ENCODE measurements at places on chromosomes 16 and 17.

DNA sequence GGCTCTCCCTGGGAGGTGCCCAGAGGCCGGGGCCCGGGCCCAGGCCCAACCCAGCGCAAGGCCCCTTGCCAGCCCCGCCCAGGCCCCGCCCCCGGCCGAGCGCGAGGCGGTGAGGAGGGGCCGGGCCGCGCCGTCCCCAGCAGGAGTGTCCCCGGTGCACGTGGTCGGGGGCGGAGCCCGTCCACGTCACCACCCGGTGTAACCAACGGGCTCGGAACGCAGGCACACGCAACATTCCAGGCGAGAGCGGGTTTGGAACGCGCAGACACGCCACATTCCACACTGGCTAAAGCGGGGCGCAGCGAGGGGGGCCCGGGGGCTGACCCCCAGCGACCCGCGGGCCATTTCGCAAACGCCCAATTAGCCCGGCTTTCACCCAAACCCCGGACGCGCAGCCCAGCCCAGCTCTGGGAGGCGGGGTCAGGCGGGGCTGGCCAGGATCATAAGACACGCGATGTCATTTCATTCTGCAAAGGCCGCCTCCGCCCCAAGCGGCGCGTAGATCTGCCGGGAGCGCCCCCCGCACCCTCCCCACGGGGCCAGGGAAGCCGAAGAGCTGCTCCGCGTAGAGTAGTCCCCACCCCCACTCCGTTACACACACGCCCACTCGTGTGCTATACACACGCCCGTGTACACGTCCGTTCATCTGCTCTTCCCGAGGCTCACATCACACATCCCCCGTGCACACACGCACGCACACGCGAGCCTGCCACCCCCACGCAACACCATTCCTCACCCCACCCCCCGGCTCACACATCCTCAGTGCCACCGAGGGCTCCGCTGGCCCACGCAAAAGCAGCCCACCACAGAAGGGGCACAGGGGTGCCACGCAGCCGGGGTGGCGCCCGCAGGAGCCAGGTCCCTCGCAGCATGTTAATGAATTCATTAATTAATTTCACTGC lies 1.0 kb downstream of the MNT start:
- DNase-seq: peak; percentile 90

DNA sequence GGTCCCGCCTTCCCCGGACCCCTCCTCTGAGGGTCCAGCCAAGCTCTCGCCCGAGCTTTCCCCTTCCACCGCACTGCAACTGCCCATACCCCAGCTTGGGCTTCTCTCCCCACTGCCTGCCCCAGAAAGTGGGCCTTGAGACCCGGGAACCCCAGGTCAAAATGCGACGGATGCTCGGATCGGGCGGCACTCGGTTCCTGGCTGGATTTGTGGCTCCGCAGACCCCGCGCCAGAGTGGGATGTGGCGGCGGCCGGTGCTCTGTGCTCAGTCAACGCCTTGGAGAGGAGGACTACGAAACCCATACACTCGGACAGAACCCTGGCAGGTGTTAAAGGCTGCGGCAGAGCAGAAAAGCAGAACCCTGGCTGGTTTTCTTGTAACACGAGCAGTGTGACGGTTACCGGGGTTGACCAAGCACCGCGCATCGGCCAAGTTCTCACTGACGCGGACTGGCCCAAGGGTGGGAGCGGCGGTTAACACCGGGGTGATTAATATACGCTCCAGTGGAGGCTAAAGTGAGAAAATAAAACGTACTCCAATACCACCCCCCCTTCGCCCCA lies 885 bp upstream of the SLFN13 start:
- no peak for DNase-seq

DNA sequence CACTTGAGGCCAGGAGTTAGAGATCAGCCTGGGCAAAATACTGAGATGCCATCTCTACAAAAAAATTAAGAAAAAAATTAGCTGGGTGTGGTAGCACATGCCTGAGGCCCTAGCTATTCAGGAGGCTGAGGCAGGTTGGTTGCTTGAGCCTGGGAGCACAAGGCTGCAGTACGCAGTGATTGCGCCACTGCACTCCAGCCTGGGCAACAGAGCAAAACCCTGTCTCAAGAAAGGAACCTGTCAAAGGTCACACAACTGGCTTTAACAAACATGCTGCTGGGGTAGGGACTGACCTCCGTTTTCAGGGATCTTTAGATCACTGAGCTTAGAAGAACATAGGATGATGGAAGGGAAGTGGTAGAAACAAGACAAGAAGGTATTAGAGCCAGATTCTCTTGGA lies 95.0 kb downstream of the IRX3 start:
- no peak for DNase-seq

GRCh38 chr17:16917671-16918394 lies 54.1 kb downstream of the TNFRSF13B start:
- DNase-seq: no peak

DNA sequence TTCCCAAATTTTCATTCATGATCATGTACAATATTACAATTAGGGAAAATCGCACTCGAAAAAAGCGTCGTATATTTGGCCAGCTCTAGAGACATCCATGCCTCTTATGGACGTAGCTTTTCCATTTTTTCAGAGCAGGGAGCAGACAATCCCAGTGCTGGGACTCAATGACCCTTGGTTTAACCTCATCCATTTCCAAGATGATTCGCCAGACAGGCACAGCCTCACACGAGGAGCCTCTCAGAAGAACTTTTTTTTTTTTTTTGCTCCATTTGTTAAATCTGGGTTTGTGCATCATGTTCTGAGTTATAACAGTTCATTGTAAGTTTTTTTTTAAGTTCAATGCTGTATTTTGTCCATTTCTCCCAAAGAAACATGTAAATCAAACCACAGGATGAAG lies 92.1 kb downstream of the ZDHHC7 start:
- DNase-seq: no peak

- no peak for DNase-seq
These were observed 12.3 kb downstream of the HSD11B2 start for GRCh38 chr16:67443265-67443664.

DNA sequence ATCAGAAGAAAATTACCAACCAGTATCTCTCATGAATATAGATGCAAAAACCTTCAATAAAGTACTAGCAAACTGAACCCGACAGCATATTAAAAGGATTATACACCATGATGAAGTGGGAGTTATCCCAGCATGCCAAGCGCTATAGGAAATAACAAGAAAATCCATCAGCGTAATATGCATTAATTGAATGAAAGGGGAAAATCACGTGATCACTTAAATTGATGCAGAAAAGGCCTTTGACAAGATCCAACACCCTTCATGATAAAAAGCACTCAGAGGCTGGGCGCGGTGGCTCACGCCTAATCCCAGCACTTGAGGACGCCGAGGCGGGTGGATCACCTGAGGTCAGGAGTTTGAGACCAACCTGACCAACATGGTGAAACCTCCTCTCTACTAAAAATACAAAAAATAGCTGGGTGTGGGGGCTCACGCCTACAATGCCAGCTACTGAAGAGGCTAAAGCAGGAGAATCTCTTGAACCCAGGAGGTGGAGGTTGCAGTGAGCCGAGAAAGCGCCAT lies 4.8 kb downstream of the CTRB2 start:
- no peak for DNase-seq

DNA sequence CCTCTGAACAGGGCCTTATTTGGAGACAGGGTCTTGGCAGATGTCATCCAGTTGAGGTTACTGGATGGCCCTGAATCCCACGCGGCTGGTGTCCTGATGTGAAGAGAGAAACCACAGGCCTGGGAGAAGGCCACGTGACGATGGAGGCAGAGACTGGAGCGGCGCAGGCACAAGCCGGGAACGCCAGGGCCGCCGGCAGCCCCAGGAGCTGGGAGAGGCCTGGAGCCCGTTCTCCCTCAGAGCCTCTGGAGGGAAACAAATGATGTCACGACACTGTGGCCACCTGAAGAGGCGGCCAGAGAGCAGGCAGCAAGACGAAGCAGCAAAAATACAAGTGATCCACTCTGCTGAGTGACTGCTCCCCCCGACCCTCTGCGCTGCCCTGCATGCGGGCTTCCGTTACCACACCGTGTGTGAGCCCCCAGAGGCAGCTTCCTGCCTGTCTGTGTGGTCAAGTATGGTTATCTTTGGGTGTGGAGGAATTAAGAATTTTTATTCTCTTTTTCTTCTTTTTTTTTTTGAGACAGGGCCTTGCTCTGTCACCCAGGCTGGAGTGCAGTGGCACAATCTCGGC lies 11.6 kb downstream of the CD7 start:
- no peak for DNase-seq

DNA sequence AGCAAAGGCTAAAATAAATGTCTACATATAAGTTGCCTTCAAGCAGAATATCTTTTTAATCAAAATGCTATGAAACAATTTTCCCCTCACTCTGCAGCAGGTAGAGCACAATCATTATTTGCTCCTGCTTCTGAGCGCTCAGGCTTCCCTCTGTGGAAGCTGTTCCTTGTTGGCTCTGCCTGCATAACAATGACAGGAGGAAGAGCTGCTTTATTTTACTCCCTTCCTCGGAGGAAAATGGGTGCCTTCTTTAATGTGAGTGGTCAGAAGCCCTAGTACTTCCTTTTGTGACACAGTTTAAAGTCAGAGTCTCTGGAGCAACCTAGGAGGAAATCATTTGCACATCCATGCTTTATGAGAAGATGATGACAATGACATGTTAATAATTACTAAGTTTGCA lies 492.1 kb downstream of the CDH8 start:
- DNase-seq: no peak

- DNase-seq: no peak
These were observed 1.5 kb upstream of the FAAP100 start for GRCh38 chr17:81553616-81554181.

- no peak for DNase-seq
These were observed 45.0 kb downstream of the SRCIN1 start for GRCh38 chr17:38560503-38561318.

DNA sequence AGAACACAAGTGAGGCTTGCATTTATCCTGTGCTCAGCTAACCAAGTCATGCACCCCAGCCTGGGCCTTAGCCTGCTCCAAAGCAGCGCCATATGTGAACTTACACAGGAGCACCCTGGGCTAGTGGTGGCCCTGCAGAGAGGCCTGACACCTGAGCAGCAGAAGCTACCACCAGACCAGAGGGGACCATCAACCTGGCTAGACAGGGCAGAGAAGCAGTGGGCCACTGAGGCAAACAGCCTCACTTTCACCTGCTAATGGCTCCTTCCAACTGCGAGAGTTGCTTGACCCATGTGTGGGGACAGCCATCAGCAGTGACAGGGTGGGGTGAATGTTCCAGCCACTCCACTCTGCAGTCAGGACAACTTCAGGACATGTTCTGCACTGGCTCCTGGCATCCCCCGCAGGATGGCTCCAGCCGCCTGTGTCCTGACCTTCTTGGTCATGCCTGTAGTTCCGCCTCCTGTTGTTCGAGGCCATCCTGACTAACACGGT lies 2.9 kb upstream of the C16orf95 start:
- DNase-seq: no peak

DNA sequence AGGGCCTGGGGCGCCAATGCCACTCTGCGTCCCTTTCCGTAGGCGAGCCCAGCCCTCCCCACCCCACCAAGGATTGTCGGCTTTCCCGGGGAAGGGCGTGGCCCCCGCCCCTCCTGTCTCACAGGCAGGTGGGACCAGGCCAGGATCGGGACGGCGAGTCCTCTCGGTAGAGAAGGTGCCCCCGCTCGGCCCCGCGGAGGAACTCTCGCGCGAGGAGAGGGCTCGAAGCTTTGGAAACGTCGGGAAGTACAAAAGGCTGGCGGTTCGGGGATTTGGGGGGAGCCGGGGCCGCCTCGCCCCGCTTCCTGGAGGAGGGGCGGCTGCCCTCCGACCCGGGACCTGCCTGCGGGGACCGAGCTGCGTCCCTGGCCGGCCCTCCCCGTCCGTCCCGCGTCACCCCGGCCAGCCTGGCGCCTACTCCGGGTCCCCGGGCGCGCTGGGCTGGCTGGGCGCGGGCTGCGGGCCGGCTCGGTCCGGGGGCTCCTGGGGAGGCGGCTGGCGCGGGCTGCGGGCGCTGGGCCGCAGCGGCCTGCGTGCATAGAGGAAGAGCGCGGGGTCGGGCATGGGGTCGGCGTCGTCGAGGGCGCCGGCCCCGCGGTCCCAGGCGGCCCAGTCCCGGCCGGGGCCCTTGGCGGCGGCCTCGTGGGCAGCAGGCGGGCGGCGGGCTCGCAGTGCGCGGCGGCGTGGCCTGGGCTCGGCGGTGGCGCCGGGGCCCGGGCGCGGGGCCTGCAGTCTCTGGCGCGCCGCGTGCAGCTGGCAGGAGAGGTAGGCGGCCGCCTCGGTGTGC lies 12.6 kb upstream of the CLUH start:
- no peak for DNase-seq

DNA sequence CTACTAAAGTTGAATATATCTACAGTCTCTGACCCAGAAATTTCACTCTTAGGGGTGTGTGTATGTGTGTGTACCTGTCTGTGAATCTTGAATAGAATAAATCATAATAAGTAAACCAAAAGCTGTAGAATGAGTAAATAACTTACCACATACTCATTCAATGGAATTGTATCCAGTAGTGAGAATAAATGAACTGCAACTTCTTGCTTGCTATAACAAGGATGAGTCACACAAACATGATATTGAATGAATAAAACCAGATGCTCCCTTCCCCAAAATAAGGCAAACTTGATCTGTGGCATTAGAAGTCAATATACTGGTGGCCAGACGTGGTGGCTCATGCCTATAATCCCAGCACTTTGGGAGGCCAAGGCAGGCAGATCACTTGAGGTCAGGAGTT lies 259.8 kb upstream of the MON1B start:
- no peak for DNase-seq

DNA sequence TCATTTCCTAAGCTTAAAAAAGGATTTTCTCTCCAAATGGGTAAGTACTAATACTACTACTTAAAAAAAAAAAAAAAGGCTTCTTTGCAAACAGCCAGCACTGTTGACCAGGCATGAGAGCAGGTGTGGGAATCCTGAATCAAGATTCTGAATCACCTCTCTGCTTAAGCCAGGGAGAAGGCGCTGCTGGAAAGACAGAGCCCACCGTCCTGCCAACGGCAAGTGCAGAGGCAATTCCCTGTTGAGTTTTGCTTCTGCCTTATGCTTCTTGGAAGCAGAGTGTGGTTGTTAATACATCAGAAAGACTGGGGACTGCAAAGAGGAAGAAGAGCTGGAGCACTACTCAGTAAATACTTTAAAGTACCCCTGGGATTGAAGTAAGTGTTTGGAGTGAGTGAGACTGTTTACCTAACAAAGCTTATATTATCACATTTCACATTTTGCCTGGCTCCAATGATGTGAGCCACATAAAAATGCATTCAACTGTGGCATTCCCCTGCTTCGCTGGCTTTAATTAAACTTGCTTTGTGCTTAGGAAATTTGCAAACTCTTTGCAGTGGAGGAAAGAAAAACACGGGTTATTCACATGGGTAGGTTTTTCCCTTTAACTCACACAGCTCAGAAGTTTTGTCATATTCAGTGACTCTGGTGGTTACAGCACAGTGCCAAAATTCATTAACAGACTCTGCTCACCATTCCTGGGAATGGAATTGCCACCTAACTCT lies 86.0 kb upstream of the KIF2B start:
- DNase-seq: no peak

GRCh38 chr16:86533767-86534351 lies 21.2 kb downstream of the MTHFSD start:
- DNase-seq: no peak

DNA sequence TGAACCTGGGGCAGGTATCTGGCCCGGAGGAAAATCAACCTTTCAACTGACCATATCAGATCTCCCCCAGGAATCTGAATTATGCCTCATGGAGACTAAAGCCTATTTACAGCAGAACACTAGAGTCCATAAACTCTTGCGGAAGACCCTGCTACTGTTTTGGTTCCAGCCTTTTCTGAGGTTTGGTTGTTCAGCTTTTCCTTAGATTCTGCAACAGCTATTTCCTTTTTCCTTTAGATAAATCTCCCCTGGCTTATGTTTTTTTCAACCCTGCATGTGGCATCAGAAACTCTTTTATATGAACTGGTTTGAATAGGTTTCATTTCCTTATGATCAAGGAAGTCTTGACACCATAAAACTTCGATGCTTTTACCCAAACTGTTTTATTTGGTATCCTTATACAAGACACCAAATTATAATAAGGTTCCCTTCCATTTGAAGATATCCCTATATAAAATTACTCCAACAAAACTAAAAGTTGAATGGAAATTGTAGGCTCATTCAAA lies 13.1 kb downstream of the SPOP start:
- no peak for DNase-seq
